ENCODE measurements at places on chromosomes 4 and X.

GRCh38 chrX:13043938-13044337 is 482 bp downstream of the FAM9C start:
- no peak for DNase-seq

DNA sequence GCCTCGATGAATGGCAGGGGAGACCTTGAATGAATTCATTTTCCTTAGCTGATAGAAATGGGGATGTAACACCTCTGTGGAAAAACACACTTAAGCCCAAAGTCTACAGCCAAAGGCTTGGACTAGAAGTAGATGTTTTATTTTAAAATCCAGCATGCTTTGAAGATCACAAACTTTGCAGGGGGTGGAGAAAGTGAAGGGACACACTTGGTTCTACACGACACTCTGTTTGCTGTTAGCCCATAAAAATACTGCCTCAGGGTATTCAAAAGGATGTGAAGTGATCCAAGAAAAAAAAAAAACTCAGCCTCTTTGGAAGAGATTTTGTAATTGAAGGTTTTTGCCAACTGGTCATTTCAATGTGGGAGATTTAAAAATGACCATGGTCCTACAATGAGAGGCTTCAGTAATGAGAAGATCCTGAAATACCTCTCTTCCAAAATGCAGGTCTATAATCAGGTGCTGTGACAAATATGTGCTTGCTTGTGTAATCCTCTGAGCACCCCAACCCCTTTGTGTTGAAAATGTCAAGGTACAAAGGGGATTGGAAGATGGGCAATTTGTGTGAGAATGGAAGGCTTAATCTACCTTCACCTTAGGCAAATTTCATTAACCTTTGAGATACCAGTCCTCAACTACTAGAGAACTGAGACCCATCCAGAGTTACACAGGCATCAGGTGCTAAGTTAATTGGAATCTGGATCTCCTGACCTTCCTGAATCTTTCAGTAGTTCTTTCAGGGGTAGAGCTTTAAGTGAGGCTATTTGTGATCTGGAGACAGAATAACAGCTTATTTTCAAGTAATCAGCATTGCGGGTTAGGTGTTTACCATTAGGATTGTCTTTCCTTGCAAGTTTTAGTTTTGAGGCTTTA is 82.5 kb downstream of the HS6ST2 start:
- DNase-seq: no peak

DNA sequence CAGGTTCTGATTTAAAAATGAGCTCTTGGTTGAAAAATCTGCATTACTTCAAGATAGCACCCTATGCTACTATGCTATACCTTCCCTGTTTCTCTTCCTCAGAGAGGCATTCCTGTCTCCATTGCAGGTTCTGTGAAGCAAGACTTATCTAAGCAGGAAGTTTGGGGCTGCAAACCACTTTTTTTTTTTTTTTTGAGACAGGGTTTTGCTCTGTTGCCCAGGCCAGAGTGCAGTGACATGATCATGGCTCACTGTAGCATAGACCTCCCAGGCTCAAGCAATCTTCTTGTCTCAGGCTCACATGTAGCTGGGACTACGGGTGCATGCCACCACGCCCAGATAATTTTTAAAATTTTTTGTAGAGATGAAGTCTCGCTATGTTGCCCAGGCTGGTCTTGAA is 4.0 kb upstream of the CCNG2 start:
- no peak for DNase-seq

GRCh38 chr4:107931775-107932321 is 499 bp downstream of the CYP2U1 start:
- DNase-seq: peak; percentile 27

DNA sequence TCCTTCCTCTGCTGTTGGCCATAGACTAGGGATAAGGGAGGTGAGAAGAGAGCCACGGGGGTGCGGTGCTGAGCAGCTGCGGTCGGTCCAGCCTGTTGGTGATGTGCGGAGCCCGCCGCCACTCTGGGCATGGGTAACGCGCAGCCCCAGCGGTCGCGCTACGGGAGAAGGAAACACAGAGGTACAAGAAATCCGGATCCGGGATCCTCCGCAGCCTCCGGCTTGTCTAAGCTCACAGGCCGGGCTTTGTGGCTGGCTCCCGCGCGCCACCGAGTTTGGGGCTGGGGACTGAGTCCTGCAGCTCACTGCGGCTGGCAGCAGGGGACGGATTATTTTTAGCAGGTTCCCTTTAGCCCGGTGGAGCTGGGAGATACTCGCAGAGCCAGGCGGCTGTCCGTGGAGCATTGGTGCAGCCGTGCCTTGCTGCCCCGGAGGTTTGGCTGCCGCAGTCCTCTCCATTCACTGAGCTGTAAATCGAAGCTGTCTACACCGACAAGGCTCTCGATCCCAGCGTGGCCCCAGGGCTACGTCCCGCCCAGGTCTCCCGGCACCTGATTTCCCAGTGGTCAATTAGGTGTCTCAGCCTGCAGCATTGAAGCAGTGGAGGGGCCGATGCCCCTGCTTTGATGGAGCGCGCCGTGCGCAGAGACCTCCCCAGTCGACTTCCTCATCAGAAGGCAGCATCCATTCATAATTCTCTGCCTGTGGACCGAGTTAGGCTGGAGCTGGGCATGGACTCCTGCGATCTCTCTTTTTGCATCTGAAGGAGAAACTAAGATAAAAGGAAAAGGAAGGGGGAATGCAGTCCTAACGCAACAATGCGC is 81.9 kb upstream of the SCML1 start:
- DNase-seq: no peak

DNA sequence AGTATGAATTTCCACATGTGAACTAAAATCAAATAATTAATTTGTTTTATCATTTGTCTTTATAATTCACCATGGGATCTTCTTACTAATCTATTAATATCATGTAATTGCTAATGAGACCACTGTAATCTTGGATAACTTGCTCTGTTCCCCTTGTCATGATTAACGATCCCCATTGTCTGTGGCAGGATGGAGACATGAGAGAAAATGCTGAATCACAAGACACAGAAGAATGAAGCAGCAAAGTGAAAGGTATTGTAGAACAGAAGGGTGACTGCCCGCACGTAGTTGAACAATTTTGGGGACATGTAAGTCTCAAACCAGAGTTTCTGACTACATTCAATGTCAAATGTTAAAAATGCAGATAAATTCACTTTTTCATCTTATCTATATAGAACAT is 135.2 kb downstream of the EPHA5 start:
- no peak for DNase-seq

DNA sequence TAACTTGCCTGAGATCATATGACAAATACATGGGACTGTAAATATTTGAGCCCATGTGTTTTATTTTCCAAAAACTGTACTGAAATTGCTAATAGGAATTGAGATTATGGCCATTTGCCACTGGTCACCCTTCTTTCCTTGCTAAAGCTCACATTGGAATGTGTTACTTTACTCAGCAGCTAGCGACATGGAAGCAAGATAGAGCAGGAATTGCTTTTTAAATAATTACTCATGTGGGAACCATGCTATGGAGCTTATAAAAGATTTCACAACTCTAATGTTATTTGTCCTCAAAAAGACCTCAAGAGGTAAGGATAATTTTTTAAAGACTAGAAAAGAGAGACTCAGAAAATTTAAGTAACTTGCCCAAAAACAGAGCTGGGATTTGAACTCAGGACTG is 48.8 kb upstream of the AFAP1 start:
- no peak for DNase-seq

GRCh38 chrX:15245896-15246295 is 24.0 kb downstream of the ASB9 start:
- DNase-seq: no peak

GRCh38 chr4:111934314-111934713 is 210.9 kb upstream of the FAM241A start:
- DNase-seq: no peak

- DNase-seq: peak; percentile 14
These were observed 307 bp downstream of the ATG4A start for GRCh38 chrX:108091878-108092291.
